ENCODE measurements at places on chromosomes 2 and 18.

DNA sequence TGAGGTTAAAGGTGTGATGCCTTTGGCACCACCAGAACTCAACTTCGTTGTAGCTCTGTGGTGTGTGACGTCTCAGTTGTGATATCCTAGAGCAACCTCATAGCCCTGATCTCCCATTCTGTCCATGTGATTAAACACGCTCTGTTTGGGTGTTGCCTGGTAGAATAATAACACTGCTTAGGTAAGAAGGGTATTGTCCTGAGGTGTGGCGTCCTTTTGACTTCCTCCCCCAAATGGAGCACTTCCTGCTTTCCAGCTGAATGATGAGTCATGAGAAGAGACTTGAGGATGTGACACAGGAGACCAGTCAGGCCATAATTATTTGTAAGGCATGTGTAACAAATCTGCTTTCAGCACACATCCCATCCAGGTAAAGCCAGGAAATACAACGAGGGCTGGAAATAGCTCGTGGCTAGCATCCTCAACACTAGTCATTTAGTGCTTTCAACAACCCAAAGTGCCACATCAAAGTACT, 100.7 kb downstream of the RAPGEF4 start:
- no peak for DNase-seq

DNA sequence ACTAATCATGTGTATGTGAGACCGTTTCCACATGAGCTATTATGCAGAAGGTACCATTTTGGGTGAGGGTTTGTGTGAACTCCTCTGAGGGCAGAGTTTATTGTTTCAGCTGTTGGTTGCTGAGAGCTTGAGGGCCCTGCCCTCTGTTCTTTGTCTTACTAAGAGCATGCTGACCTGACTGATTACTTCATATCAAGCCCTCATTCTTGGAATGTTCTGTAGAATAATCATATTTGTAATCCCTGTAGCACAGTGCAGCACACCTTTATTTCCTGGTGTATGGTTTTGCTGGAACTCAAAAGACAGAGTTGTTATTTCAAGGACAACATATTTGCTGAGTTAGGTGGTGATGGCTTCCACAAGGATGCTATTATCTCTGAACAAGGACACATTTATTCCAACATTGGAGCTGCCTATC, 118.5 kb downstream of the GALNT3 start:
- DNase-seq: no peak

GRCh38 chr2:237695201-237695780, 67.9 kb downstream of the LRRFIP1 start:
- DNase-seq: no peak

- no peak for DNase-seq
These were observed 110.6 kb downstream of the CLIP4 start for GRCh38 chr2:29225814-29226213.

DNA sequence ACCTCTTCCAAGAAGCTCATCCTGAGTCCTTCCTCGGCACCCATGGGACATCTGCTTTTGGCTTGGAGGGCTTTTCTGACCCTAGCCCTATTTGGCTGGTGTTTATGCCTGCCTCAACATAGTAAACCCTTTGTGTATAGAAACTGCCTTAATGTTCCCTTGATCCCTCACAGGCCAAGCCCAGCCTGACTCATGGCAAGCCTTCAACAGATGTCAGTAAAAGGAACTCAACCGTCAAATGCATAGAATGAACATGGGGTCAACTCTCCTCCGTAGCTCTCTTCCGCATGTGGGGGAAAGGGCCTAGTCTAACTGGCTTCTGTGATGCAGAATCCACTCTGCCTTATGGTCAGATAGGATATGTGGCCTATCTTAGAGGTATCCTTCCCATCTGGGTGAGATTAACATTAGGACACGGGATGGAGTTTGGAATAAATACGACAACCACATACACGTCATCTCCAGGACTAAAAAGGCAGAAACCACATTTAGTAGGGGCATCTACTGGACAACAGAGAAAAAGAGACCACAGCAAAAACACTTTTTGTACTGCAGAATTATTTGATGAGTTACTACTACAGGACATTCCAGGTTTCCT, 2.5 kb upstream of the NPAS2 start:
- no peak for DNase-seq

DNA sequence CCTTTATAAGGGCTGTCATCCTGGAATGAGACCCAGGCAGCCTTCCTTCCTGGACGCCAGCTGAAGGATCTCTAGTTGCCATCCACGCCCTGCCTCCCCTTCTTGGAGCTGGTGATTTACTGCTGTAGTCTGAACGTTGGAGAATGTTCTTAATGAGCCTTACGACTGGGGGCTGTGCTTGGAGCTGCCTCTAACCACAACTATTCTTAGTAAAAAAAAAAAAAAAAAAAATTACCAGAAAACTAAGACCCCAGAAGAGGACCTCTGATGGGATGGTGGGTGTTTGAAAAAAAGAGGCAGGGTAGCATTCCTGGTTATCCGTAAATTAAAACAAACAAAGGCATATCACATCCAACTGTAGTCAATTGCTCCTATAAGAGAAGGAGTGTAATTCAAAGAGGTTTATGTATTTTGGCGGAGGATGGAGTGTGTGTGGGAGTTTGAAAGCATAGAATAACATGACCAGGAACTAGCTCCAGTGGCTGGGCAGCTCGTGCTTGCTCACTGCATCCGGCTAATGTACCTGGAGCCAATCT, 105.4 kb downstream of the QPCT start:
- DNase-seq: no peak

DNA sequence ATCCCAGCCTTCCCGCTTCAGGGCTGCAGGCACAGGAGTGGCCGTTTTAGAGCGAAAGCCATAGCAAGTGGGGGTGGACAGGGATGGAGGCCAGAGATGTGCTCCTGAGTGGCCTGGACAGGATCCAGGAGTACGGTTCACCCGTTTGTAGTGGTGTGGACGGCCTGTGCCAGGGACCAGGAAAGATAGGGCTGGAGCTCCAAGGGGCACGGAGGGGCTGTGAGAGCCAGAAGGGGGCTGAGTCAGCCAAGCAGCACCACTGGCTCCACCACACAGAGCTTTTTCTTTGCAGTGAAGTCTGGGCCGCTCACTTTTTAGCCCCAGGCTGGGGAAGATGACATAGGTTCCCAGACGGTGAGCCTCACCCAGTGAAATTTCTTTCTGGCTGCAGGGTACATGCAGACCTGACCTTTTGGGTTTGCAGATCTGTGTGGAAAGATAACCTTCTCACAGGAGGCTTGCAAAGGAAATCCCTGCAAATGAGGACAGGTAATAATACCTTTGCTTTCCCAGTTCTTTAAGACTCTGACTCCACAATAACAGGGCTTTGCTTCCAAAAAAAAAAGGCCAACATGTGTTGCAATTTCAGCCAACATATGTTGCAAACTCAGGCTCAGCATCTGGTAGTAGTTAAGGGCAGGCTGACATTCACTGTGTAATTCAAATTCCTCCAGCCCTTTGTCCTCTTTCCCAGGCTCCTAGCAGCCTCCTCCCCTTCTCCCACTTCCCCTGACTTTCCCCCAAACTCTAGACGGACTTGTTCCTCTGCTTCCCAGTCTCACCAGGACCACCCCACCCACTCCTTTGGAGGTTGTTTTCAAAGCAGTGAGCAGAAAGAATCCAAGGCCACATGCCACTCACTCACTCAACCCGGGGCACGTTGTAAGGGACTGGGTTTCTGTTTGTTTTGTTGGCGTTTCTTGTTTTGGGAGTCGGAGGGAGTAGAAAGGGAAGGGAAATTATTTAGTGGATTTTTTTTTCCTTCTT, 20.3 kb upstream of the LAPTM4A start:
- DNase-seq: no peak

DNA sequence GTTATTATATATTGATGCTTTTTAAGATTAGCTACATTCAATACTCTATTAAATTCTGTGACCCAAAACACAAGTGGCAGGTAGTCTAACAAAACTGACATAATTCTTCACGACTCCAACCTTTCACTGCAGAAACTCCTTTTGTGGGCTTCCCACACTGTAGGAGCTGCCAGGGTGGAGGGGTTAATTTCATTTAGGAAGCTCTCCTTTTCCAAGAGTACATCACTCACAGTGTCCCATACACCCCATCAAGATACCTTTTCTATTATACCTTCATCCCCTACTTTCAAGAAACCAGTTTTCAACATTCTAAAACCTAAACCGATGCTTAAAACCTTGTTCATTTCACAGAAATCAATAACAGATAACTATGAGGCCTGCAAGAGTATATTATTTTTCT, 825 bp downstream of the THUMPD2 start:
- no peak for DNase-seq

GRCh38 chr2:35915261-35915660, 440.3 kb upstream of the CRIM1 start:
- no peak for DNase-seq

DNA sequence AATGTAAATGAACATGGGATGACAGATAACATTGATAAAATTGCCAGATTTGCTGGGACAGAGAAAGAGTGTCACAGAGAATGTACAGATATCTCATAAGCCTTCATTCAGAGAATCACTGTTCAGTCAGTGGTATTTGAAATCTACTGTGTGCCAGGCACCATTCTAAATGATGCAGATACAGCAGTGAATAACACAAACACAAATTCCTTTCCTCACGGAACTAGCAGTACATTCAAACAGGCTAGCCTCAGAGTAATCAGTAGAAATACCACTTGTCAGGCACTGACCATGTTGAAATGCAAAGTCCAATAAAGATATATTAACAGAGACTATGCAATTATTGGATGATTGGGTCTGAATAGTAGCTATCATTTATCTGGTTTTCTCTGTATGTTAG, 211.0 kb downstream of the RDH14 start:
- DNase-seq: no peak

DNA sequence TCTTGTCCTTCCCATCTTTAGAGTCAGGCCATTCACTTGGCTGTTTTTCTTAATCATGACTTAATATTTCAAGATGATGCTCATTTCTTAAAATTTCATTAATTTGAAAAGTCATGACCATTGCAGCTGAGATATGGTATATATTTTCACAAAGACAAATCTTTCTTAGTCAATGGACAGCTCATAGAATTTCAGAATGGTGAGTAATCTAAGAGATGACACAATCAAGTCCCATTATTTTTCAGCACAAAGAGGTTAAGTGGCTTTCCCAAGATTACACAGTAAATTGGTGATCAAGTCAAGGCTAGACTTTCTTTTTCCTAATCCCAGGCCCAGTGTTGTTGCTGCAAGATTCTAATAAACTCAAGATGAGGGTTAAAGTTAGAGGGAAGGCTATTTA, 34.4 kb upstream of the NT5C1B start:
- no peak for DNase-seq

DNA sequence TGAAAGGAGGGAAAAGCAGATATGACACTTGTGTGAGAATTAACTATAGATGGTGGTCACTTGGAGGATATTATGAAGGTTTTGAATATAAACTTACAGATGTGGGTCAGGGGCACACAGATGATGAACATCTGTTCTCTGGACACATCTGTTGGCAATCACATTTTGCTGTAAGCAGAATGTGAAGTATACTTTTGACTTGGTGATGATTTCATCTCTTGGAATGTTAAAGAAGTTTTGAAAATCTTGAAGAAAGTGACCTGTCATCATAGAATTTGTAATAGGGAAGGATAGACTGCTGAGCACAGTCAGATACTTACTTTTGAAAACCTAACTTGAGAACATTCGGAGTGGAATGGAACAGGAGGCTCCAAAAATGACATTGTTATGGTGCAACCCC, 40.2 kb downstream of the PIKFYVE start:
- DNase-seq: no peak

- peak; percentile 90 for DNase-seq
These were observed 8.5 kb upstream of the SPATA3 start for GRCh38 chr2:230987137-230988020.

DNA sequence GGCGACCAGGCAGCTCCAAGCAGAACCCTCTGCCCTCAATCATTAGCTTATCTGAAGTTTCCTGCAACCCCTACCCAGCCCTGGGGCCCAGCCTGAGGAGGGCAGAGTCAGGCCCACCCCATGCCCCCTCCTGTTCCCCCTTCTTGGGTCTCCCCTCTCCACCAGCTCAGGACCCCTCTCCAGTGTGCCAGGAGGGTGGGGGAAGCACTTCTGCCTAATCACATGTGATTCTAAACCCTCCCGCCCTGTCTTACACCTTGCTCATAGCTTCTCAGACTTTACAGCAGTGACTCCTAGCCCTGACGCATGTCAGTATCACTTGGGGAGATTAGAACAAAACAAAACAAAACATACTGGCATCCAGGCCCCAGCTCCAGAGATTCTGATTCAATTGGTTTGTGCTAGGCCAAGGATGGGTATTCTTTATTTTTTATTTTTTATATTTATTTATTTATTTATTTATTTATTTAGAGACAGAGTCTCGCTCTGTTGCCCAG, 42.5 kb upstream of the ASAP2 start:
- DNase-seq: no peak

DNA sequence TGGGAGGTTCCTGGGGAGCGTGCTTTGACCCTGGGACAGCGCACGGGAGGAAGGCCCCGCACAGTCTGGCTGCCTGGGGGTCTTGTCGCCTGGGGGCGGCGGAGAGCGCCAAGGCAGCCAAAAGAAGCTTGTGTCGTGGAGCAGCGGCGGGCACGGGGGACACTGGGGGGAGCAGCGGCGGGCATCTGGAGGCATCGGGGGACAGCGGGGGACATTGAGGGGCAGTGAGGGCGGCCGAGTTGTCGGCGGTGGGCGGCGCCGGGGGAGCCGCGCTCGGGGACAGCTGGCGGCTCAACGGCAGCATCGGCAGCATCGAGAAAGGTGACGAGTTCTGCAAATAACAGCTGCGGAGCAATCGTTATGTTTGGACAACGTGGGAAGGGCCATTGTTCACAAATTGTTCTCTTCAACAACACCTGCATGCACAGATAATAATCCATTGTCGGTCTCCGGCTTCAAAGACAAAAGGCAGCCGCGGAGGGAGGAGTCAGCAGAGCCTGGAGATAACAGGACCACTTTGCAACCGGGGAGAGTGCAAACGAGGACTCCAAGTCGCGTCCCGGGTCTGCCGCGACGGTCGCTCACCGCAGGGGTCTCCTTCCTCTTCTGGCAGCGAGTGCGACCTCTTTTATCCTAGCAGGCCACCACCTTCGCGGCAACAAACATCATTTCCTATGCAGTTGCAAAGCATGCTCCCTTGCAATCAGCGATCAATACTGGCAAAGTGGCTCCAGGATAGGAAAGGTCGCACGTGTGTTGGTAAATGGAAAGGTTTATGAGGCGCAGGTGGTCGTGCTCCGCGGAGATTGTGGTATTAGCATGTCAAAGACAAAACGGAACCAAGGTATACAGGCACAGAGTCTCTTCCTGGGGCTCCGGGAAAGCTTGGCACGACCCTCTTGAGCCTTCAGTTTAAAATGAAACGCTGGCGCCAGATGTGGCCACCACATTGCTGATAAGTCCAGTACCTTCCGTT, 132.3 kb upstream of the DLX2 start:
- no peak for DNase-seq

DNA sequence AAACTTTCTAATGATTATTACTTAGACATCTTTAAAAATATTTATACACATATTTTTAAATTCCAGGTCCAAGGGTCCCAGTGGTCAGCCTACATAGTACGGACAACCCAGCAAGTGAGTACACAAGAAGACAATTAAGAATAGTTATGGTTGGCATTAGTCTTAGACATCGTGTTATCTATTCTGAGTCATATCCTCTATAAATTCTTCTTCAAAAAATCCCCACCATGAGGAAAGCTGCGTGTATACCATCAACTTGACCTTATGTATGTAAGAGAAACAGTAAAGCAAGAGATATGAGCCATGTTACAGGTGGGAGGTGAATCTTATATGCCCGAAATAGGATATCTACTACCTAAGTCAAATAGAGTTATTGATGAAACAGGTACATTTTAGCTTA, 1339.8 kb downstream of the DPP10 start:
- no peak for DNase-seq

GRCh38 chr2:48750128-48750739, 5.3 kb downstream of the LHCGR start:
- no peak for DNase-seq
